ENCODE measurements at places on chromosomes 7 and 10.

DNA sequence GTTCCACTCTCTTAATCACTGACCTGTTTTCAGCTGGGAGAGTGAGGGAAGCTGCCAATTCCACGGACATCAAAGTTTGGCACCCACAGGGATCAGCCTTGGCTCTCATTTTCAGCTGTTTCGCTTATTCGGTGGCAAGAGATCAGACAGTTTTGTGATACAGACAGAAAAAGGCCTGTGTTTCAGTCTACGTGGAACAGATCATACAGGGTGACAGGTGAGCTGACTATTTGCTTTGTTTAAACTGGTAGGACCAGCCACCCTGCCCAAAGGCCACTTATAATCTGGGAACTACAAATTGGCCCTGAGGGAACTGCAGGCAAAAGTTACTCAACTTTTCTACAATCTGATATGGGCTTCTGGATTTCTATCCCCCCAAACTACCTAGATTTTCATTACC lies 128.6 kb downstream of the ZNF467 start:
- no peak for DNase-seq

DNA sequence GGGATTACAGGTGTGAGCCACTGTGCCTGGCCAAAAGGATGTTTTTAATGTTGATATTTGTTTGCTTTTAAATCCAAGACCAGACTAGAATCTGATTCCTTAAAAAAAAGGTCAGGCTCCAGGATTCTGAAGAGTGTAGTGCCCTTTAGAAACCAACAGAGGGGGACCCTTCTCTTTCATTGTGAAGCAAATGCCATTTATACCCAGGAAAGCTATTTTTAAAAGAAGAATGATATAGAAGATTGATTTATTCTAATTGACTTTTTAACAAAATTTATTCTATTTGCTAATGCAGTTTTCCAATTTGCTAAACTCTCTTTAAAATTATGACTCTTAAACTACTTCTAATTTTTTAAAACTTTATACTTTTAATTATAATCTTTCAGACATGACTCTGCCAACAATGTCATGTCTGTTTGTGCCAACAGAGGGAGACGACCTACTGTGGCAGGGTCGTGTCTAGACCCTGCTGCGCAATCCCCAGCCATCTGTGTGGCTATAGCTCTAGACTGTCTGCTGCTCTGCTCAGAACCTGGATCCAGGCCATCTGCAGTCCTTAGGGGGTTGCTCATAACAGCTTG lies 201.0 kb upstream of the IMMP2L start:
- no peak for DNase-seq

DNA sequence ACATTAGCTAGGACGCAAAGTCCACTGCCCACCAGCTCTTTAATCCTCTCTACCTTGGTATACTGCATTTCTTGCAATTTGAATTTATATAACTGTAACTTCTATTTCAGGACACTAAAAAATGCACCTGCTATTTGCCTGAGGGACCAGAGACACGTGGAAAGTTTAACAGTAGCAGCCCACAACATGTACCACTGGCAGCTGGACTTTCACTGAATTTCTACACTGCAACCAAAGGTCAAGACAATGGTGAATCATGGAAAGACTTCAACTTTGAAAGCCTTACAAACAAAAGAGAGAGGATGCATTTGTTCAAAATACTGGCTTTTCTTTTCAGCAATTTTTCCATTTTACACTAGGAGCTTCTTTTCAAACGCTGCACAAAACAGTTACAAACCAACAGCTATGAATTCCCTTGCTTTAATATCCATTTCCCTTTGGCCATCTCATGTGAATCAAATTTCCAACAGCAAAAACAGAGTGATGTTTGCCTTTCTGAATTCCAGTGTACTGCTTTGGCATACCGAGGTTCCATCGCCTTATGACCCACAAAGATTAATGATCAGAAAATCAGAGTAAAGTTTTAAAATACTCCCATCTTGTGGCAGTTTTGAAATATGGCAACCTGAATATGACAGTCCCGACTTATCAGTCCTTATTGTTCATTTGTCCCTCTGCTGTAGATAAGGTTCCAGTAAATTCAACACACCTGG lies 29.9 kb upstream of the HNRNPH3 start:
- DNase-seq: peak; percentile 81

DNA sequence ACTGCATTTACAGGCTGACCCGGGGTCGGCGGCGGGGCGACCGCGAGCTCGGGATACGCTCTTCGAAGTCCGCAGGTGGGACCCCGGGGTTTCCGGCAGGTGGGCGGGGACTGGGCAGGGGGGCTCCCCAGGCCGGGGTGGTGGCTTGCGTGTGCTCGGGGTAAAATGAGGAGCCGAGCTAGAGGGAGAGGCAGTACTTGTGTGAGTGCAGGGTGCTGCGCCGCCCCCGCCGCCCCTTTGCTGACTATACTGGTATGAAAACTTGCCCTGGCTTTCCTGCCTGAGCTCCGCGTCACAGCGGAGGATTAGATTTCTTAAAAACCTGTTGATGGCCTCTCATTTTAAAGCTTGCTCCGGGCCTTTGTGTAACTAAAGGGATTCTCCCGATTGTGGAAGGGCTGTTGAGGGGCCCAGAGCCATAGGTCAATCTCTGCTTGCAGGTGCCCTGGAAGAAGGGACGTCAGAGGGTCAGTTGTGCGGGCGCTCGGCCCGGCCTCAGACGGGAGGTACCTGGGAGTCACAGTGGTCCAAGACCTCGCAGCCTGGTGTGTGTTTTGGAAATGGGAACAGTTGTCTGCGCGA lies 488 bp downstream of the ARMC10 start:
- peak; percentile 19 for DNase-seq

DNA sequence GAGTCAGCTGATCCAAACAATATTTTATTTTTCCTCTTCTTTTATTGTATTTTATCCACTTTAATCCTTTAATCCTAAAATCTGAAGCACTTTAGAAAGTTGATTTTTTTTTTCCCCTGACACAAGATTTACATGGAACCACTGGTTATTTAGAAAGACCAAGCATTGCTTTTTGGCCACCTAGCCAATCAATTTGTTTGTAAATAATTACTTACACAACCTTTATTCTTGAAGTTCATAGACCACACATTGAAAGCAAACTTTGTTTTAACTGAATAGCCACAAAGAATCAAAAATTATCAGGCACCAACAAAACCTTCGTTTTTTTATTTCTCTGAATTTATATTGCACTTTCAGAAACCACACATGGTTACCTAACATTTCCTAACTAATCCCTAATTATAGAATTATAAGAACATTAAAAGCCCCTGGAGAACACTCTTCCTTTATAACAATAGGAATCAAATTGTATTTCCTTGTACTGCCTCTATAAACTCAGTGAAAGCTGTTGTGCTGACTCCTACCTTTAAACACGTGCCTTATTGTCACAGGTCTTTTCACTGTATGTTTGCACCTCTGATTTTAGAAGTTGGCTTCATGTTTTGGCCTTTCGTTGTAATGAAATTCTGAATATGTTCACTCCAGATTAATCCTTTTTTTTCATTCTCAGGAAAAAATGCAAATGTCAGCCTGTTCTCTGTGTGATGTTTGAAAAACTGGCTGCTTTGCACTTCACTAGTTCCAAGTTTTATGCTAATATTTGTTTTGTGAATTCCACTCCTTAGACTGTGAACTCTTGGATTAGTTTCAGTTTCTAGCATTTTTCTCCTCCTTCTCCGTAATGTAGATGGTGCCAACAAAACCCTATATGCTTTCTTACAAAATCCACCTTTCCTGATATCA lies 1511.9 kb downstream of the REEP3 start:
- no peak for DNase-seq

DNA sequence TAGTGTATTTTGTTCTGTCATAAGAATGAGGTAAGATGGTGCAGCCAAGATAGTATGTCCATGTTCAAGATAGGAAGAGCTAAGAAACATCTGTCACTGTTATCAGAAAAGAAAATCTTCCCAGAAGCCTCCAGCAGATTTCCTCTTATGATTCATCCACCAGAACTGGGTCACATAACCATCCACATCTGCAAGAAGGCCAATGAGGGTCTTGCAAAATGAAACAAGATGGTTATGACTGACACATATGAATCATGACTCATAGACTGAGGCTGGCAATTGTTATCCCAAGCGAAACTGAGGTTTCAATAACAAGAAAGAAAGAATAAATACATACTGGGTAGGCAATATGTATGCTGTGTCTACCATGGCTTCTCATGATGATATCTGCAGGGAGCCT lies 30.3 kb downstream of the CCNJ start:
- no peak for DNase-seq

- DNase-seq: no peak
Measured at GRCh38 chr10:62996925-62997324, 136.2 kb upstream of the NRBF2 start.

GRCh38 chr7:120603366-120603765 lies 254.6 kb downstream of the TSPAN12 start:
- DNase-seq: no peak

DNA sequence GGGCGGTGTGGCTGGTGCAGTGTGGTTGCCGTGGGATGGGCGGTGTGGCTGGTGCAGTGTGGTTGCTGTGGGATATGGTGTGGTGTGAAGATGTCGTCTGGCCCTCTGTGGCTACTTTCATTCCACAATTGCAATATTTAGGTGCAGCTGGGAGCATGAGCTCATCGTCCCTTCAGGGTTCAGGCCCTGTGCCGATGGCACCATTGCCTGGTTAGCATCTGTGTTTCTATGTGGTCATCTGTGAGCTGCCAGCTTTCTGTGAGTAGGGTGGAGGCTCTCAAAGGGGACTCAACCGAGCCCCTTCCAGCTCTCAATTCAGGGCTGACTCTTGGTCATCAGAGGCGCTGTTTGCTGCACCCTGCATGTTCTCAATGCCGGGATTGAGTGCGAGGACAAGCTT lies 3.6 kb downstream of the ADGRA1 start:
- peak; percentile 24 for DNase-seq

GRCh38 chr10:52801947-52802346 lies 29.4 kb upstream of the MBL2 start:
- DNase-seq: no peak

- DNase-seq: no peak
Measured at GRCh38 chr10:12372846-12373245, 23.5 kb downstream of the CAMK1D start.

- DNase-seq: peak; percentile 57
Measured at GRCh38 chr10:92284112-92284704, 6.7 kb downstream of the CPEB3 start.

GRCh38 chr10:59891936-59892335 lies 14.4 kb downstream of the CCDC6 start:
- no peak for DNase-seq

- no peak for DNase-seq
Measured at GRCh38 chr10:107656932-107657331, 492.4 kb upstream of the SORCS1 start.

DNA sequence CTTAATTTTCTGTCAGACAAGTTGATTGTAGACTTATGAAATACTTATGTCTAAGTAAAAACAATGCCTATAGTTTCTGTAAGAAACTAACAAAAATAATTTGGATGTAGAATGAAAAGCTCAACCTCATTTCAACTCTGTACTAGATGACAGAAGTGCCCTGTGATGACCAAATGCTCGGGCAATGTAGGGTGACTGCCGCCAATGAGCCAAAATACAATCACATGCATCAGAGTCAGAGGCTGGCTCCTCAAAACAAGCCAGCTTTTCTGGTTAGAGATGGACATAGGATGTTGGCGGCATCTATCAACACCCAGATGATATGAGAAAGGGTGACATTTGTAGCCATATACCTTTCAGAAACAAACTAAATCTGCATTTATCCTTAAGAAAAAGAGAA lies 23.9 kb downstream of the LMOD2 start:
- no peak for DNase-seq

- no peak for DNase-seq
Measured at GRCh38 chr10:84176836-84177474, 3.4 kb downstream of the GPR15LG start.

DNA sequence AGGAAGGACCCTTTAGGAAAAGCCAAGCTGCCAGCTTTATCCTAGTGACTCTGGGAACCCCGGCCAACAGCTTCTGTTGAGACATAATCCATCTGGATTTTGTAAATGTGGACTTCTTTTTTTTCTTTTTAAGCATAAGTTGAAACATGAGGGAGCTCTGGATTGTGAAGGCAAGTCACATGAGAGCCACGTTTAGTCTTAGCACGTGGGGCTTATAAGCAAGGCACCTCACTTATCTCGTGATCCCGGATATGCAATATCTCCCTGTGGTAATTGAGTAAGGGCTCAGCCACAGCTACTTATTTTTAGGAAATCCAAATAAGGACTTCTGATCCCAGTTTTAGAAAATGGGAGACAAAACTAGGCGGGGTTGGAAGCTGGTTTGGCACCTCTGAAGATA lies 111.2 kb upstream of the PTN start:
- DNase-seq: peak; percentile 22

DNA sequence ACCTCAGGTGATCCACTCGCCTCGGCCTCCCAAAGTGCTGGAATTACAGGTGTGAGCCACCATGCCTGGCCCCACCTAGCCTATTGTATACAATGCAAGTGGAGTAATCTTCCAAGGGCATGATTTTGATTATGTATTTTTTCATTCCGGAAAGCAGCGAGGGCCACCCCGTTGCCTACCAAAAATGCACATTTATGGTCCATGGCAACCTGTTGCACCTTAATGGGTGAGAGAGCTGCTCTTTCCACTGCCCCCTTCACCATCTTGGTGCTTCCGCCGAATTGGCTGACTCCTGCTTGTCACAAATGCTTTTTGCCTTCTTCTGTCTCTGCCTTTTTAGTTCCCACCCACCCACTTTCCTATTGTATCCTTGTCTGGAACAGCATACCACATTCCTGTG lies 699.5 kb downstream of the LRMDA start:
- DNase-seq: no peak

DNA sequence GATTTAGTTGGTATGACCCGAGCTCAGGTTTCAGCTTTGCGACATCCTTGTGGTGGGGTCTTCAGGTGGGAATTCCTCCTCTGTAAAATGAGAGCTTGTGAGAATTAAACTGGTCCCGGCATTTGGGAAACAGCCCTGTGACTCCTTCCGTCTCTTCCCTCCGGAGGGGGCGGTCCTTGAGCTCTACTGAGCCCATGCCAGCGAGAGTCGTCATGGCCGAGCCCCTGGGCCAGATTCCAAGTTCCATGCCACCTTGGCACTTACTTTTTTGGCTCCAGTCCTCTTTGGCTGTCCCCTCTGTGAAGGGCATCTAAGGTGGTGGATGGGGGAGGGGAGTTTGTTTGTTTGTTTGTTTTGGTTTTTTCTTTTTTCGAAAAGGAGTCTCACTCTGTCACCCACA lies 47.6 kb downstream of the GTF2IRD1 start:
- DNase-seq: no peak

Data from pons (tissue), 1 donor.